ENCODE measurements at places on chromosomes 5 and 9. TPM values are rescaled to one million over a fixed set of nuclear protein-coding genes. Genes with fewer than 3 reads are reported as not detected.

The PRDM9 gene
- not detected for total RNA-seq

The TMEFF1 gene
- total RNA-seq: 0.54 TPM

The MELK gene
- 82.7 TPM for total RNA-seq

The STPG3 gene
- total RNA-seq: not detected

The MEIKIN gene
- not detected for total RNA-seq

The GOLGA1 gene
- total RNA-seq: 9.7 TPM

The FST gene
- total RNA-seq: 529 TPM

The MTX3 gene
- 16.2 TPM for total RNA-seq

DNA sequence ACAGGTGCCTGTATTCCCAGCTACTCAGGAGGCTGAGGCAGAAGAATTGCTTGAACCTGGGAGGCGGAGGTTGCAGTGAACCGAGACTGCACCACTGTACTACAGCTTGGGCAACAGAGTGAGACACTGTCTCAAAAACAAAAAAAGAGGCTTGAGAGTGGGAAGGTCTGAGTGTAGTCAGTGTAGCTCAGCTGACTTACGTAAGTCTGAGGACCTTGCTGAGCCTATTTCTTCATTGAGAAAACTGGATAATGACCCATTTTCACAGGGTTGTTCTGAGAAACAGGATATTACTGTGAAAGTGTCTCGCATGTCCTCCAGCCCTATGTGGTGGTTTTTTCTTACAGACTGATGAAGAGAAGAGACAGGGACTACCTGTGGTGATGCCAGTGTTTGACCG, 66.7 kb downstream of the WDR41 start:
- DNase-seq: no peak

GRCh38 chr5:160390787-160391696, 8.8 kb downstream of the FAM200C start:
- no peak for DNase-seq

DNA sequence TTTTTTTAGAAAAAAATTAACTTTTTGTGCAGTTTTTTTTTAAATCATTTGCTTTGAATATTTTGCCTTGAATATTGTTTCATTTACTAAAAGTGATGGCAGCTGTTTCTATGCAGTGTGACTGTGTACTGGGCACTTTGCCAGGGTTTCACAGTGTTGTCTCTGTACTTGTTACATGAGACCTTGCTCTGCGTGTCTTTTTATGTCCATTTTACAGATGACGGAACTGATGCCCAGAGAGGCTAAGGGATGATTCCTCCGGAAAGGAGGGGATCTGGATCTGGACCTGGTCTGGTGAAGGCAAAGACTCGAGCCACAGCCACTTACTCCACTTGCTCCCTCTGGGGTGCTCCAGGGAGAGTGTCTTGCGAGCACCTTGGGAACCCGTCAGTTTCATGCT, 124.8 kb upstream of the PTCH1 start:
- no peak for DNase-seq

- DNase-seq: no peak
Observed at GRCh38 chr9:32550150-32550561, 2.0 kb upstream of the SMIM27 start.

DNA sequence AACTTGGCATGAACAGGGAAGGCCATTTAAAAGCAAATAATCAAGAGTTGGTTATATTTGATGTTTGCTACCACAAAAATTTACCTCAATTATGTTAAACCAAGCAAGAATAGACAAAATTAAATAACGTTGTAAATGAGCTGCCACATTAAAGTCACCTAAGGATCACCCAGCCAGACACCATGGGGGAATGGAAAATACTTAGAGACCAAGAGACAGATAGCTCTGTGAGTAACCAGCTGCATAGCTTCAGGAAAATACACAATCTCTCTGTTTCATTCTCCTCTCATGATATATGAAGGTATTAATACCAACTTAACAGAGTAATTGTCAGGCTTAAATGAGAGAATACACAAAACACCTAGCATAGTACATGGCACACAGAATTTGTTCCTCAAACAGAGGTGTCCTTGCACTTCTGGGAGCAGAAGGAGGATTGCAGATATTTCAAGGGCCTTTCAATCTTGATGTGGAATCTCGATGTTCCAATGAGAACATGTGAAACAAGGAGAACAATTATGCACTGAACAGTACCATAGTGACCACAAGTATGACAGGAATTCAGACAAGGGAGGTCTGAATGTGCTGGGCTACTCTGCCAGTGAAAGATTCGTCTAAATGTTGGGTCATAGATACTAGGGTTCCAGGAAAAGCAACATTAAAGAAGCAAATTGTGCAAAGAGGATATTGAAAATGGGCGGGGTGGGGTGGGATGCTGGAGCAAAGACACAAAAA, 18.6 kb downstream of the JAKMIP2 start:
- peak; percentile 24 for DNase-seq

DNA sequence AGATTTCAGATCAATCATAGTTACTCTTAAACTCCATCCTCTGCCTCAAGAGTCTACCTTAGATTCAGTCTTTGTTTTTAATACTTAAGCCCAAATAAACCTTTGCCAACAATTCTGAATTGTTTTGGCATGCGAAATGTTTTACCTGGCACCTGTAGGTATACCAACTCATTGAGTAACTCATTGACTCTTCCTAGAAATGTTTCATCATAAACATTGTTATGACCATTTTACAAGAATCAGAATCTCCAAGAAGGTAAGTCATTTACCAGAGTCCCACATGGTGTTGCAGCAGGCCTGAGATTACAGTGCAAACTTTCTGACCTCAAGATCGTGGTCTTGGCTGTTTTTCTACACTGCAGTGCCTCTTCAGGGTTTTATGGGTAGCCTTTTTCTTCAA, 750.4 kb downstream of the BRINP1 start:
- DNase-seq: no peak

DNA sequence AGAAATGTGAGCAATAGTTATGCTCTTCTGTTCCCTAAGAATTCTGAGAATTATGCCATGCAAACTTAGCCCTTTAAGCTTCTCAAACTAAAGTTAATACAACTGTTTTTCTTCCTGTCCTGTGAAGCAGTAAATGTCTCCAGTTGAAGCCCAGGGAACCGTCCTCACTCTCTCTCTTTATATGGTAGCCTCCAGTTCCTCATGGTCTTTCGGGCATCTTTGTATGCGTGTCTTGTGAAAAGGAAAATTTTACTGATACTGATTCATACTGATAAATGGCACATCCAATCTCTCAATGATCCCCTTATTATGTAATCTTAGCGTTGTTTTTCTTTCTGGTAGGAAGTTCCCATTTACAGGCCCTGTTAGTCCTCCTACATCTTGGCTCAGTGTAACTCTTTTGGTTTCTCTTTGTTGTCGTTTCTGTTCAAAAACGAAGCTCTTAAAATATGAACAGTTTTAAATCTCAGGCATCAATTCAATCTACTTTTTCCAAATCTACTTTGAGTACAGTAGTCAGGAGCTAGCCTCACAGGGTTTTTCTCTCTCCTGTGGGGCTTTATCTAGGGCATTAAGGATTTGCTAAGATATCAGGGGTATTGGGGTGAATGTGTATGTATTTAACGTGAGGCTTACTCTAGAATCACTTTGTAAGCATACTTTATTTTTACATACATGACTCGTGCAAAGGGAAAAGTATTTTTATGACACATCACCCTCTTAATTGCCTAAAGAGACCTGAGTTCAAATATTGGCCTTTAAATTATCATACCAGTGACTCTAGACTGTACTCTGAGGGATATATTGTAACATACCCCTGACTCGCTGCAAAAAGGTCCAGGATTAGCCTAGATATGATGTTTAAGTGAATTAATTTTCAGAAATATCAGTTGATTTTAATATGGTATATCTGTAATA, 258.0 kb downstream of the NR3C1 start:
- no peak for DNase-seq

GRCh38 chr5:5986492-5987178, 391.7 kb downstream of the MED10 start:
- DNase-seq: no peak

- no peak for DNase-seq
Observed at GRCh38 chr5:97127727-97128126, 14.7 kb downstream of the LIX1 start.

DNA sequence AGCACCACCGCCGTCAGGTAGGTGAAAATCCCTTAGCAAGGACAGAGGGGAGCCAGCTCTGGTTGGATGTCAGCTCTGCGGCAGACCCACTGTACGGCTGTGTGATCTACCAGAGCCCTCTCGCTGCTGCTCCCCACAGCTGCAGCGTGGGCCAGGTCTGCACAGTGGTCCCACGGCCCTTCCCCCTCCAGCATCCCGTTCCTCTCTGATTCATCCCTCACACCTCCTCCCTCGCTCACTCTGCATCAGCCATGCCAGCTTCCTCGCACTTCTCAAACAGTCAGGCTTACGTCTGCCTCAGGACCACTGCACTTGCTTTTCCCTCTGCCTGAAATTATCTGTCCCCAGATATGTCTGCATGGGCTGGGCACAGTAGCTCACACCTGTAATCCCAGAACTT, 26.6 kb upstream of the CFAP157 start:
- DNase-seq: no peak

DNA sequence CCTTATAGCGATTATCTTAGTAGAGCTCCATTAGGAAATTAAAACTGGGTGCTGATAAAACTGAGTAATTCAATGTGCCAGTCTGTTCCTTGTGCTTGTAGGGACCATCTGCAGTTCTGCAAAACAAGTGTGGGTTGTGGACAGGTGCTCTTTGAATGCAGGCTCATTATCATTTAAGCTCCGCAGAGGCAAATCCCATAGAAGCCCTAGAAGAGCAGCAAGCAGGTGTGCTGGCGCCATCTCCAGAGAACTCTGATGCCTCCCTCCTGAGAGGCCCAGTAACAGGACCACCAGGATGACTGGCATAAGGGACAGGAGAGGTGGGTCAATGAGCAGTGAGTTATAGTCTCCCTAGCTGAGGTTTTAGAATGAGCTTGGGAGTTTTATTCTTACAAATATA, 1342.4 kb upstream of the DMAC1 start:
- DNase-seq: no peak

GRCh38 chr5:116530276-116530675, 44.3 kb downstream of the SEMA6A start:
- no peak for DNase-seq

- DNase-seq: no peak
Observed at GRCh38 chr9:76004526-76004925, 114.1 kb downstream of the PCSK5 start.

GRCh38 chr5:57299986-57300385, 126.1 kb downstream of the GPBP1 start:
- no peak for DNase-seq

DNA sequence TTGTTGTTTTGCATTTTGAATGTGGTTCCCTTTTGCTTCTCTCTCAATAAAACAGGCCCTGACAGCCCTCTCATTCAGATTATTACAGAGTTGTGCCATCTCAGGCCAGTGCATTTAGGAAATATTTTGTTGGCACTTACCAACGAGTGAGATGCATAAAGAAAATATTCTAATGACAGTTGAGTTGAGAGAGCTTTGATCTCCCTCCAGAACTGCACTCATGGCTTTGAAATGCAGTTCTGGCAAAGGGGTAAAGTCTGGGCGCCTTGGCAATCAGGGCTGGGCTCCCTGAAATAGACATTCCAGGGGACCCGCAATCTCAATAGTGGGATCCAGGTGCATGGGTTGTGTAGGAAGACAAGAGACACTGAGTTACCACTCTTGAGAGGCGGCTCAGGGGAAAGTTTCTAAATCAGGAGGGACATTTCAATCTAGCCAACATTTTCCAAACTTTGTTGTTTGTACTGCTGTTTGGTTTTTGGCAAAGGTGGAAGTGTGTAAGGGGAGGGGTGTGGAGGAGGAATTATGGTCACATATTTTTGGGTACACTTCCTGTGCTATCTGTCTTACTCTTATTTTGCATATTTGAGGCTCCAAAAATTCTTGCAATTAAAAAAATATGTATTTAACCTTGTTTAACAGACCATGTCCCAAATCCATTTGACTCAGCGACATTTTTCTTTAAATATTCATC, 48.8 kb downstream of the PAPPA start:
- DNase-seq: peak; percentile 17

DNA sequence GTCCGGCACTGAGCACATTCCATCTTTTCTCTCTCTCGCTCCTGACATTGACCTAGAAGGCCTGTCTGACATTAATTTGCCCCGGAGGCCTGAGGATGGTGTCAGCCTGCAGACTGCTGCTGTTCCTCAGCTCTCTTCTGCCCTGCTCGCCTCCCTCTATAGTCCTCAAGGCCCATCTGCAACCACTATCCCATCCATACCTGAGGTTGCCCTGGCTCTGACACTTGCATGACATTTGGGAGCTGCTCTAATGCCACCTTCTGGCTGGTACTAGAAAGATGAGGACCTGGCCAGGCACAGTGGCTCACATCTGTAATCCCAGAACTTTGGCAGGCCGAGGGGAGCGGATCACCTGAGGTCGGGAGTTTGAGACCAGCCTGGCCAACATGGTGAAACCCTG, 38.6 kb upstream of the GGTA1 start:
- DNase-seq: no peak

DNA sequence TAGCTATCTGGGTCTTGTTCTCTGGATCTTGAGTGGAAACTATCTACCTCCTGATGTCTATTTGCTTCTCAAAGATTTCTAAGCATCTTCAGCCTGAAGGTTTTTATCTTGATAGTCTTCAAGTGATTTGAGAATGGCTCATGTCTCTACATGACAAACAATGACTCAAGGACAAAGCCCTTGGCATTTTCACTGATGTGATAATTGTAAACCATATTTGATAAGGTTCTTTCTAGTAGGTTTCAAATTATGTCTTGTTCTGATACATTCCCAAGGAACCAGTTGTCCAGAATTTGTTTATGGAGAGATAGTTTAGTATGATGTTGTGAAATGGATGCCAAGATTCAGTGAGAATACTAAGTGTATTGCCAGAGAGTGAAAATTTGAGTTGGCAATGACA, 1079.3 kb upstream of the CDH9 start:
- DNase-seq: peak; percentile 35

DNA sequence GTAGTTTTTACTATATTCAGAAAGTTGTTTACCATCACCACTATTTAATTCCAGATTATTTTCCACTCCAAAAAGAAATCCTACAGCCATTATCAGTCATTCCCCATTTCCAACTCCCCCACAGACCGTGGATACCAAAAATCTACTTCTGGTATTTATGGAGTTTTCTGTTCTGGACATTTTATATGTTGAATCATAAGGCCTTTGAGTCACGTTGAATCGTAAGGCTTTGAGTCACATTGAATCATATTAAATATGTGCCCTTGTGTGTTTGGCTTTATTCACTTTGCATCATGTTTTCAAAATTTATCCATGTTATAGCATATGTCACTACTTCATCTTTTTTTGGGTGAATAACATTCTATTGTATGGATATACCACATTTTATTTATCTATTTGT, 454.1 kb upstream of the NUDT12 start:
- peak; percentile 51 for DNase-seq

GRCh38 chr9:97752274-97752673, 55.1 kb upstream of the XPA start:
- no peak for DNase-seq

DNA sequence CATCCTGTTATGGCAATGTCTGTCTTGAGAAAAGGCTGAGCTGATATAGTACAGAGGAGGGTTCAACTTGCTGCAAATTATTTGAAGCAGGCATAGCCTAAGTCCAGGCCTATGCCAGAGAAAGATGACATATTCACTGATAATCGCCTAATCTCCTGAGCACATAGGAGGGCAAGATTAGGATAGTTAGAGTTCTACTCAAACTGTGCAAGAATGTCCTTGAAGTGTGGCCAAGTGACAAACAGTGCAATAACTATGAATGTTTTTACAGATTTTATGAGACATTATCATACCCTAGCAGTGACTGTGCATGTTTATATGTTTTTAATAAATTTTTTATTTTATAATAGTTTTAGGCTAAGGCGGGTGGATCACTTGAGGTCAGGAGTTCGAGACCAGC, 96.2 kb downstream of the TSSK1B start:
- no peak for DNase-seq

GRCh38 chr5:173233347-173234128, 1.5 kb downstream of the NKX2-5 start:
- DNase-seq: no peak
